ENCODE measurements at places on chromosomes 3 and 15.
A peak's percentile ranks its signal among the peaks of the same experiment; 100 is the strongest.

GRCh38 chr3:141782386-141782932 lies 19.3 kb downstream of the GRK7 start:
- no peak for DNase-seq

GRCh38 chr3:25665315-25666280 lies 891 bp upstream of the TOP2B start:
- peak; percentile 23 for DNase-seq

- DNase-seq, result no peak
Measured at GRCh38 chr15:75211436-75212199, 9.9 kb downstream of the C15orf39 start.

DNA sequence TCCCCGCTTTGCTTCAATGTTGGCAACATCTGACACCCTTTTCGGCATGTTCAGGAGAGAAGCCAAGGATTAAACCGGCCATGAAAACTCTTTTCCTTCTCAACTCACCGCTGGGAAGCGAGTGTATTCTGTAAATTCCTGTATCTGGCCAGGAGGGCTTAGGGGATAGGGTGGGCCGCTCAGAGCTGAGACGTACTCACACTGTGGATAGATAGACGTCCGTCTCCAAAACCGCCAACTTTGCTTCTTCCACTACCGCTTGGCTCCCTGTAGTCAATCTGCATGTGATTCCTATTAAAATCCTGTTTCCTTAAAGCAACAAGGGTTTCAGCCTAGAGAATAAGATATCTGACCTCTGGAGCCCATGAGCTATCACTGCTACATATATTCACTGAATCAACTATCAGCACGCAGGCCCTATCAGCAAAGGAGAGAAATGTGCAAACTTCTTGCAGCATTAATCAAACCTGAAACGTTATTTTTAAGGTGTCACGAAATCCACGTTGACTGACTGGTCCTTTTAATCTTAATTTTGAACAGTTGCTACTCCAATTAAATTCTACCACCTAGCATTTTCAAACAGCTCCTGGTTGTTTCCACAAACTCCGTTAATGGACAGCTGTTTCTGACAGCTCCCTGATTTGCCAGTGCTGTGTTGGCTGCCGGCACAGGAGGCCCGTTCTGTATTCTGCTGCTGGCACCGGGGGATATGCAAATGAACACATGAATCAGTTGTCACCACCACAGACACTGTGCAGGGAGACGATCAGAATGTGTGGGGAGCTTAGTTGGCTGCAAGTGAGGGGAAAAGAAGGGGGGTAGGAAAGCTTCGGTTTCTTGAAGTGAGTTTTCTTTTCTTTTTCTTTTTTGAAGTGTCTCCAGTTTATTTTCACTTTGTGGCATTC lies 438.9 kb upstream of the ARRDC4 start:
- DNase-seq, result no peak

DNA sequence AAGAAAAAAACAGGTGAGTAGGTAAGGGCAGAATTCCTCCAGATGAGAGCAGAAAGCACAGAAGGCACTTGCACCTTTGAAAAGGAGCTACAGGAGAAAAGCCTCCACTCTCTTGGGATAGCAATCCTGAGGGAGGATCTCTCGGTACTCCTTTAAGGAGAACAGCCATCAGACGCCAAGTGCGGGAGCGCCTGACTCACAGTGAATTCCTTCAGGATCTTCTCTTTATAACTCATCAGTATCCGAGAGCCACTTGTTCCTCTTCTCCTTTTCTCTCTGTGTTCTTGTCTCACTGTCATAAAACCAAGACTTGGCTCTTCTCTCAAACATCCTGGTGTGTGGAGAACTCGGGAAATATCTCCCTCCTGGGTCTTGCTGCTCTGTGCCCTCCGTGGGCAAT lies 10.1 kb upstream of the GOLGA8J start:
- no peak for DNase-seq

DNA sequence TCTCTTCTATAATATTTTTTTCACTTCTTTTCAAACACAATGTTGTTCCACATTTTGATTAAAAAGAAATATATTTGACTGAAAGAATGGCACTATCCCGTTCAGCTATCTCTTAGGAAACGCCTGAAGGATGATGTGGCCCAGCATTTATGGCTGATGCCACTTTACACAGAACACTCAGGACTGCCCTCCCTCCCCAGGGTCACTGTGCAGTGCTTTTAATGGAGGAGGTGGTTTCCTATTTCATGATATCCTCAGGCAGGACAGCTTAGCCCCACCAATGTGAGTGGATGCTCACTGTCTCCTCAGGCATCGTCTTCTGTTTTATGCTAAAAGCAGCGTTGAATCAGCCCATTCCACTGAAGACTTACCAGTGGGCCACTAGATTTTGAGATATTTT lies 135.9 kb downstream of the KCNAB1 start:
- no peak for DNase-seq

- no peak for DNase-seq
Measured at GRCh38 chr3:21798356-21799088, 47.5 kb upstream of the ZNF385D start.

GRCh38 chr15:82300883-82301282 lies 38.3 kb downstream of the SAXO2 start:
- DNase-seq, result no peak

DNA sequence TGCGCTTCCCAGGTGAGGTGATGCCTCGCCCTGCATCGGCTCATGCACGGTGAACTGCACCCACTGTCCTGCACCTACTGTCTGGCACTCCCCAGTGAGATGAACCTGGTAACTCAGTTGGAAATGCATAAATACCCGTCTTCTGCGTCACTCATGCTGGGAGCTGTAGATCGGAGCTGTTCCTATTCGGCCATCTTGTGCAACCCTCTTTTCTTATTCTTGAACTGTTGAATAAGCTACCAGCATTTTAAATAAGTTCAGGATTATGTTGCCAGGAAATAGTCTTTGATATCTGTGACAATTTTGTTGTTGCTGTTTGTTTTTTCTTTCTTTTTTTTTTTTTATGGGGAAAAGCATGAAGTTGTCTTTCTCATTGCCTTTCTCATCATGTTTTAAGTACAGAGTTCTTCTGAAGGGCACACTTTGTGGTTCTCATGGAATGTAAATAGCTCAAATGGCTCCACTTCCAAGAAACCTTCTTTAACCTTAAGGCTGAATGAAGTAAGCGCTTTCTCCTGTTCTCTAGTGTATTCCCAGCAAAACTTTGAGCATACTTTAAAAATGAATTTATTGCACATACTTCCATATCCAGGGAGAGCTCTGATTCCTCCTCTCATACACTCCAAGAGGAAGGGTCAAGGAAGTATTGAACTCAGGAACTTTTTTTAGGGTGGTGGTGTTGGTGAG lies 468.0 kb upstream of the TBL1XR1 start:
- DNase-seq, result no peak

- DNase-seq, result no peak
Measured at GRCh38 chr3:3771567-3771966, 27.7 kb upstream of the LRRN1 start.

DNA sequence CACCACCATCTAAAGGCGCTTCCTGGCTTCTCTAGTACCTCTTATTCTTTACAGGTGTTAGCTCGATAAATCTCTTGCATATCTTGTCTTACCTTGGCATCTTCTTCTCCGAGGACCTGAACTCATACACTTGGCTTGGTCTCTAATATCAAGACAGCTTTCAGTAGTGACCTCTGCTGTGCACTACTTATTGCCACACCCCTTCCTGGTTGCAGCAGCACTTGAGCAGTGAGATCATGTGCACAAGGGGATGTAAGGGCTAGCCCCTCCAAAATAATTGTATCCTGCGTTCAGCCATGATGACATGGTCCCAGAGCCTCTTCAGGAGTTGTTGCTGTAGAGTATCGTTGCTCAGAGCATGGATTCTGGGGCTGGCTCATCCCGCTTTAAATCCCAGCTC lies 1.3 kb upstream of the PLA1A start:
- DNase-seq, result no peak

DNA sequence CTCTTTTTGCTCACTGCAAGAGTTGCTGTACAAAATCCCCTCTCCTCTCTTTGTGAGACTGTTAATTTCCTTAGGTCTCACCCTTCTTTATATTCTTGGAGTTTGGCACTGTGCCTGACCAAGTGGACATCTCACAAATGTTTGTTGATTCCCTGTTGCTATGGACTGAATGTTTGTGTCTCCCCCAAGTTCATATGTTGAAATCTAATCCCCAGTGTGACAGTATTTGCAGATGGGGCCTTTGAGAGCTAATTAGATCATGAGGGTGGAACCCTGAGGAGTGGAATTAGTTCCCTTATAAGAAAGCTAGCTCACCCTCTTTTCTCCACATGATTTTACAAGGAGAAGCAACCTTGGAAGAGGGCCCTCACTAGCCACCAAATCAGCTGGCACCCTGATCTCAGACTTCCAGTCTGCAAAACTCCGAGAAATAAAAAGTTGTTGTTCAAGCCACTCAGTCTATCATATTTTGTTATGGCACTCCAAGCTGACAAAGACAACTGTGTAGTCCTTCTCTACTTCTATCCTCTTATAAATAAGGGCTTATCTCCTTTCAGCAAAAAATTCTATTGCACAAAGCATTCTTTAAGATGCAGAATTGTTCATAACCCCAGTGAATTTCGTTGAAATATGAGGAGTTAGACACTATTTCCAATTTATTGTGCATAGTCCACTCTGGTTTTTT lies 65.5 kb upstream of the NPHP3 start:
- no peak for DNase-seq

DNA sequence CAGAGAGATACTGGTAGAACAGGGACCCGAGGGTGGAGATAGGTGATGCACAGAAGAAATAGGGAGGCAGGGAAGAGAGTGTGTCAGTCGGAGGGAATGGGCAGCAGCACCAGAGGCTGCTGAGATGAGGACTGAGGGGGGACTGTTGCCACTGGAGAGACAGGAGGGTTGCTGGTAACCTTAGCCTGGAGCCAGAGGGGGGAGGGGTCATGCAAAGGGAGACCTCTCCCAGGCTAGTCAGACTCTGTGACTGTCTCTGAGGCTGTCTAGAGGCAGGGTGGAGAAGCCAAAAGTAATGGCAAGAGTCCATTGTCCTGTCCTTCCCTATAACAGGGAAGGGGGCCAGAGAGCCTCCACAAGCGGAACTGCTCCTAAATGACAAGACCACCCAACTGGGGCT lies 2.1 kb upstream of the DLEC1 start:
- no peak for DNase-seq

GRCh38 chr3:127072221-127072771 lies 89.4 kb downstream of the PLXNA1 start:
- DNase-seq, result no peak

- no peak for DNase-seq
Measured at GRCh38 chr15:62426387-62426956, 261.4 kb upstream of the C2CD4B start.

DNA sequence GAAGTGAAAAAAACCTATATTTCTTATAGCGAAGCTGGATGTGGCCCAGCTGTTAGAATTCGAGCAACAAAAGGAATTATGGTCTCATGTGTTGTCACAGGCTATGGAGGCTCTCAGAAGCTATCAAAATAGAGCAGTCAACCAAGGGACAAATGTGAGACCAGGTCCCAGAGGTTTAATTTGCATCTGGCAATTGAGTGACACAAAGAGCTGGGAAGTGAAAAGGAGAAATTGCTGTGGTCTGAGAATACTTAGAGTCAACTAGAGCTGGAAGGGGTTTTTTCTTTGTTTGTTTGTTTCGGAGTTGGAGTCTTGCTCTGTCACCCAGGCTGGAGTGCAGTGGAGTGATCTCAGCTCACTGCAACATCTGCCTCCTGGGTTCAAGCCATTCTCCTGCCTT lies 61.3 kb upstream of the SMAD3 start:
- no peak for DNase-seq

DNA sequence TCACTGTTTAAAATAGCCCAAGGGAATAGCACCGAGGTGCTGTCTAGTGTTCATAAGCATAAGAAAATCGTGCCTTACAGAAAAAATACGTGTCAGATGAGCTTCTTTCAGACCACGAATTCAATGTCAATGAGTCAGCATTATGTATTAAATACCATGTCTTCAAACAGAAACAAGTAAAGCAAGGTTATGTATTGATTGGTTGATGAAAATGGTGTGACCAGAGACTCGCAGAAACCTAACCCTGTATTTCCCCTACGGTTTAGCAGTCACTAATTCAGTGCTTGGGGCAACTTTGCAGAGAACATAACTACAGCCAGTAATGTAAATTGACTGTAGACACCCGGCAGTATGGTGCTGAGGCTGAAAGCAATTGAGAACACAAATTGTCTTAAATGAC lies 307.7 kb downstream of the IL5RA start:
- no peak for DNase-seq

DNA sequence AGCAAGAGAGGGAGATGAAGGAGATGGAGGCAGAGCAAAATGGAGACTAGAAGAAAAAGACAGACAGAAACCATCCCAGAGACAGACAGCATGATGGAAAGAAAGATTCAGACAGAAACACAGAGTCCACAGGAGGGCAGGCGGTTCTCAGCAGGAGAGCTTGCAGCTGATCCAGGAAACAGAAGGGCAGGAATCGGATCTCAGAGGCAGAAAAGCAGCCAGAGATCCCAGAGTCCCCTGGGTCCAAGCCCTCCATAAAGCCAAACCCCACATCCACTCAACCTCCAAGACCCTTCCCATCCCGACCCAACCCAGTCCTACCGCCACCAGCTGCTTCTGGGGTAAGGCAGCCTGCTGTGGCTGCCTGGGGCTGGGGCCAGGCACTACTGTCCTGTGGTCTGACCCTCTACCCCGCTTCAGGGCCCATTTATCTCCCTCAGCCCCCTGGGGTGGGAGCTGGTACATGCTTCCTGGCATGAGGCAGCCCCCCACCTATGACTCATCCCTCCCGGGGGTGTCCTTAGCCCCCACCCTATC lies at the start of gene UCN2:
TSS of gene UCN2 (minus strand) at position 400 of the 537 bp plus-strand sequence. CDS start 657 bp downstream, outside the sequence.
- DNase-seq, result no peak

GRCh38 chr3:152266221-152266995 lies 2.3 kb upstream of the MBNL1 start:
- no peak for DNase-seq

- DNase-seq, result no peak
Measured at GRCh38 chr3:117666325-117666724, 956.7 kb downstream of the TUSC7 start.

- DNase-seq, result peak; percentile 55
Measured at GRCh38 chr3:45760878-45761711, 35.2 kb downstream of the SLC6A20 start.

DNA sequence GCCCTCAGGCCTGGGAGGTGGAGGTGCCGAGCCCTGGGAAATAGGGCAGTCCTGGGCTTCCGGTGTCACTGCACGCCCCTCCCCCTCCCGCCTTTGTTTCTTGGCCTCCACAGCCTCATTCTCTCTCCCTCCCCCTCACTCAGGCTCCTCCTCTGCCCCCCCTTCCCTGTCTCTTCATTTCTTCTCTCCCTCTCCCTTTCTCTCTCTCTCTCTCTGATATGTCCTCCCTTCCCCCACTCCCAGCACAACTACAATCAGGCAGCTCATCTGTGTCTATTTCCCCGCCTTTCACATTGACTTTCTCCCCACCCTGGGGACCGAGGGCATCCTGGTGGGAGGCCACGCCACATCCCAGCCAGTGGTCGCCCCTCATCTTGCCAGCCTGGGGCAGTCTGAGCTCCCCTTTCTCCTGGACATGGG lies 40.2 kb downstream of the IDH2 start:
- DNase-seq, result peak; percentile 64

GRCh38 chr3:128432301-128432970 lies 34.3 kb downstream of the DNAJB8 start:
- DNase-seq, result no peak

- DNase-seq, result peak; percentile 39
Measured at GRCh38 chr3:49872801-49873281, 3.1 kb upstream of the CAMKV start.
